ENCODE measurements at places on chromosomes 16 and 17.

DNA sequence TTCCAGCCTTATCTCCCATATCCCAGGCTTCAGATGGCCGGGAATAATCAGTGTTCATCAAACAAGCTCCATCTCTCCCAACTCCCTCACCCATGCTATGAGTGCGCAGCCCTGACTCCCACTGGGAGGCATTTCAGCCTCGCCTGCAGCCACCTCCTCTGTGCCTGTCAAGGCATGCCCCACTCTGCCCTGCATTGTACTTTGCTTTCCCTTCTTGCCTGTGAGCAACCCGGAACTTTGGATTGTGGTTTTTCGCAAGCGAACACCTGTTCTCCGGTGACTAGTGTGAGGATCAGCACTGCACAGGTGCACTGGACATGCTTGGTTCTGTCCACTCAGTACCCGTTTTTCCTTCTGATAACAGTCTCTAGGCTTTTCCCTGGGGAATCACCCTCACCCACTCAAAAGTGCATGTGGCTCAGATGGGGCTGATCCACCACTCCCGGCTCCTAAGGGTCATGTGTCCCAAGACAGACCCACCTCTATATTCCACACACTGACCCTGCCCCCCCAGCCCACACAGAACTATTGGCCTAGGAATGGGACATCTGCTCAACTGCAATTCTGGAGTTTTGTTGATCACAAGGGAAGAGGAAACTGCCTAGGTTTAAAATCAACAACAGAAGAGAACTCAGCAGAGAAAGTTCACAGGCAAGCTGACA lies 9.1 kb downstream of the CHST6 start:
- no peak for DNase-seq

DNA sequence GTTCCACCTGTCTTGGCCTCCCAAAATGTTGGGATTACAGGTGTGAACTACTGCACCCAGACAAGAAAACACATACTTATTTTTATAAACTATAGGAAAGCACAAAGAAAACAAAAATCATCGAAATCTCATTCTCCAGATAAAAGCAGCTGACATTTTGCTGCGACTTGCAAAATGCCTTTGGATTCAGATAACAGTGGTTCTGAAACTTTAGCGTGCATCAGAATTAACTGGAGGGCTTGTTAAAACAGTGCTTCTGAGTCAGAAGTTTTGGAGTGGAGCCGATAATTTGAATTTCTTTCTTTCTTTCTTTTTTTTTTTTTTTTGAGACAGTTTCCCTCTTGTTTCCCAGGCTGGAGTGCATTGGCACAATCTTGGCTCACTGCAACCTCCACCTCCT lies 17.7 kb upstream of the GJD3 start:
- DNase-seq: no peak

GRCh38 chr17:78667741-78668640 lies 90.8 kb upstream of the DNAH17 start:
- DNase-seq: no peak

DNA sequence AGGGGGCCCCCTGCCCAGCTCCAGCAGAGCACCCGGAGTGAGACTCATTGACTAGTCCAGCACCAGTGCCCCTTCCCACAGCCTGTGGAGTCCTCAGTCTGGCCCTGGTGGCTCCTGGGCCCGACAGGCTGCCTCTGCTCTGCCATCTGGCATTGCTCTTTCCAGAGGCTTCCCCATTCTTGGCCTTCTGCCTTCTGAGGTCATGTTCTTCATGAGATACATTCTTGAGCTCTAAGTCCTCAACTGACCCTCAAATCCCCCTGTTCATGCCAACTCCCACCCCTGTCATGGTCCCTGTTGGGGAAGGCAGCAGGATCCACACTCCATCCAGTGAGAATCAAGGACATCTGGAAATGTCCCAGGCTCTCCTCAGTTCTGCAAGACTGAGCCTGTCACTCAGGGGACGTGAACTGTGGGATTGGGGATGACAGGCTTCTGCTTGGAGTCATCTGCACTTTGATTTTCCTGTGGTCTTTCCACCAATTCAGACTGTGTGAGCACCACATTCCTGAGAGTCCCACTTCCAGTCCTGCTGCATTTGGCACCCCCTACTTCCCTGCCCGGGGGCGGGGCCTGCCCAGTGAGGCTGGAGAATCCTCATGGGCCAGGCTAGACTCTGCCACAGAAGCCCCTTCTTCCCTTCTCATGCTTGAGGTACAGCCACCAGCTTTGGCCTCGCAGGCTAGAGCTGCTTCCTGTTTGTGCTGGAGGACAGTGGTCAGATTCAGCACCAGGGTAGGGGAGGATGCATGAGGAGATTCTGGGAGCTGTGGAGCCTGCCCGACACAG lies 2.7 kb downstream of the TRPV2 start:
- DNase-seq: no peak

DNA sequence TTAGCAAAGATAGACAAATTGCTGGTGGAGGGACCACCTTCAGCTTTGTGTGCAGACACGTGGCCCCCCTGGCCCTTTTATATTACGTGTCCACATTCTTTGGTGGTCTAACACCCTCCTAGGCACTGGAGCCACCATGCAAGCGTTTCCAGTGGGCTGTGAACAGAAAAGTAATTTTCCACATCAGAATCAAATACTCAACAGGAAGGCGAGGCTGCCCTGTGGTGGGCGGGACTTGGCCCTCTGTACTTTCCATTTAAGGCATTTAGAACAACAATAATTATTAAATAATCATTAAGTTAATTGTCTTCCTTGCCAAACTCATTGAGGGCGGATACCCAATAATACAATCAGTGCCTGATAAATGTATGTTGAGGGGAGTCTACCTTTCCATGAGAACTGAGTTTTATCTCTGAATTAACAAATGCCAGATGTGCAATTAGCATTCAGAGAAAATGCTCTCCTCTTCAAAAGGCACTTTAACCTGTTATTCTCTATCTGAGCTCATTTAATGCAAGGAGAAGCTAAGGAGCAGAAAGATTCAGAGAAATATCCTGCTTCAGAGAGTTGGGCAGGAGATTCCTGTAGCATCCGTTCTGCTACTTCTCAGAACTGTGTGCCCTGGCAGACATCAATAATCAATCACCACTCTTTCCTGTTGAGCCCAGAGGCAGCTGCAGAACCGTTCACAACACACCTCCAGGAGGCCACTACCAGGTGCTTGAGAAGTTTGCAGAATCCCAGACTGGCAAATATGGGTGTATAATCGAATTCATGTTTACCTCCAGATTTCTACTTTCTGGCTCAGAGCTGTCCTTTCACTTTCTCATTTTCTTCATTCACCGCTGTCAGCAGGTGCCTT lies 109.4 kb downstream of the CMIP start:
- DNase-seq: no peak
